ENCODE measurements at places on chromosomes 6 and 20. TPM values are rescaled to one million over a fixed set of nuclear protein-coding genes. Genes with fewer than 3 reads are reported as not detected.

Gene EFCAB8
- total RNA-seq = not detected

Gene EEF1A2
- total RNA-seq = not detected

Gene SEMG1
- not detected for total RNA-seq

Gene RPP40
- total RNA-seq = 22.7 TPM

Gene NKX2-4
- not detected for total RNA-seq

Gene CFAP206
- not detected for total RNA-seq

Gene IMPG1
- not detected for total RNA-seq

Gene PPP1R14C
- total RNA-seq = 38.1 TPM

Gene FAM83B
- 44.0 TPM for total RNA-seq

Gene TNXB
- 0.23 TPM for total RNA-seq

Gene TBPL1
- 20.1 TPM for total RNA-seq

Gene PRR18
- total RNA-seq = not detected

Gene KHDC1L
- total RNA-seq = not detected

Gene RPL7L1
- total RNA-seq = 119 TPM

Gene PAX1
- total RNA-seq = not detected

Gene C20orf141
- total RNA-seq = not detected

Gene SAMD10
- total RNA-seq = 3.0 TPM

Gene SCRT2
- not detected for total RNA-seq

Gene COX4I2
- total RNA-seq = not detected

All from hair follicular keratinocyte (primary cell).